ENCODE measurements at places on chromosomes 5 and 9.

- DNase-seq = no peak
Measured at GRCh38 chr9:114410910-114411309, 23.1 kb upstream of the AKNA start.

DNA sequence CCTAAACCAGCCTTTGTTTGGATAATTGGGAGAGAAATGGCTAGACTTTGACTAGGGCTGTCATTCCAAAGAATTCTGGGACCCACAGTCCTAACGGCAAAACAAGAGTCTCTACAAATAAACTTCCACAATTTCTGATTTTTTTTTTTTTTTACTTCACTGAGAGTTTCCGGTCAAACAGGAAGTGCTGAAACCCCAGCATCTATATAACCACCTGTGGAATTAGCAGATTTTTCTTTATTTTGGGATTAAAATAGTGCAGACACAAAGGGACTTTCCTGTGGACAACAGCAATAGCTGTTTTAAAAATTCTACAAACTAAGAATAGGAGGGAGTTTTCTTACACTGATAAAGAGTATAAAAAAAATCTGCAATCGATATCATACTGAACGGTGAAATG is 157.4 kb downstream of the ARSB start:
- no peak for DNase-seq

DNA sequence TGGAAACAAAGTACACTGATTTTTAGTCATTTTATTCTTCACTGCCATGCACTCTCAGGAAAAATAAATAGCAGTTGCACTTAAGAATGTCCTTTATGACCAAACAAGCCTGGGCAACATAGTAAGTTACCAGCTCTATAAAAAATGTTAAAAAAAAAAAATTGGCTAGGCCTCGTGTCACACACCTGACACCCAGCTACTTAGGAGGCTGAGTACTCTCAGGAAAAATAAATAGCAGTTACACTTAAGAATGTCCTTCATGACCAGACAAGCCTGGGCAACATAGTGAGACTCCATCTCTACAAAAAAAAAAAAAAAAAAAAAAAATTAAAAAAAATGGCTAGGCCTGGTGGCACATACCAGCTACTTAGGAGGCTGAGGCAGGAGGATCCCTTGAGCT is 304.6 kb downstream of the SLCO4C1 start:
- no peak for DNase-seq

- DNase-seq = no peak
Measured at GRCh38 chr9:113661074-113661473, 197.5 kb downstream of the RGS3 start.

DNA sequence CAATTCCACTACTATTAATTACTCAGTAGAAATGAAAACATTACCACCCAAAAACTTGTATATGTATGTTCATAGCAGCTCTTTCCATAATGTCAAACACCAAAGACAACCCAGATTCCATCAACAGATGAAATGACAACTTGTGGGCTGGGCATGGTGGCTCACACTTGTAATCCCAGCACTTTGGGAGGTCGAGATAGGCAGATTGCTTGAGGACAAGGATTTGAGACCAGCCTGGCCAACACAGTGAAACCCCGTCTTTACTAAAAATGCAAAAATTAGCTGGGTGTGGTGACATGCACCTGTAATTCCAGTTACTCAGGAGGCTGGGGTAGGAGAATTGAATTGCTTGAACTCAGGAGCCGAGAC is 11.5 kb downstream of the UIMC1 start:
- DNase-seq = no peak

All from stimulated activated CD8-positive, alpha-beta memory T cell treated with anti-CD3 and anti-CD28 coated beads, Interleukin-4, amount 100 ng/mL, for 4 hours (primary cell).